NCI-H2107 (cell line): ENCODE measurements at places on chromosomes 7 and 10.

- no peak for DNase-seq
Measured at GRCh38 chr7:105269397-105269796, 119.3 kb downstream of the SRPK2 start.

DNA sequence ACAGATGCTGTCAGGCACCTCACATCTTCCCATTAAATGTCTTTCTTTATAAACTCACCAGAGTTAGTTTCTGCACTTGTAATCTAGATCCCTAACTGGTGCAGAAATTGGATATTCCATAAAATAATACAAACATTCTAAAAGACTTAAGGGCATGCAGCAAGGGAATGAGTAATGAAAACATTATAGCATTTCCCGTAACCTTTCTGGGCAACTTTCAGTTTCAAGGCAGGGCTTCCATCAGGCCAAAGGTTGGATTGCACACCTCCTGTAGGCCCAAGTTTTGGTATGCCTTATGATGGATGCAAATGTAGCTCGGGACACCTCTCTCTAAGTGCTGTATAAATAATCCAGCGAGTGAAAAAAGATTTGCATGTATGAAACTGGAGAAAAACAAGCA, 129.9 kb upstream of the LYZL2 start:
- DNase-seq, result no peak

GRCh38 chr10:20891338-20891714, 5.8 kb downstream of the NEBL start:
- no peak for DNase-seq

GRCh38 chr10:16853201-16853600, 36.0 kb upstream of the RSU1 start:
- DNase-seq, result no peak

GRCh38 chr7:461117-461452, 58.6 kb downstream of the PDGFA start:
- DNase-seq, result no peak

DNA sequence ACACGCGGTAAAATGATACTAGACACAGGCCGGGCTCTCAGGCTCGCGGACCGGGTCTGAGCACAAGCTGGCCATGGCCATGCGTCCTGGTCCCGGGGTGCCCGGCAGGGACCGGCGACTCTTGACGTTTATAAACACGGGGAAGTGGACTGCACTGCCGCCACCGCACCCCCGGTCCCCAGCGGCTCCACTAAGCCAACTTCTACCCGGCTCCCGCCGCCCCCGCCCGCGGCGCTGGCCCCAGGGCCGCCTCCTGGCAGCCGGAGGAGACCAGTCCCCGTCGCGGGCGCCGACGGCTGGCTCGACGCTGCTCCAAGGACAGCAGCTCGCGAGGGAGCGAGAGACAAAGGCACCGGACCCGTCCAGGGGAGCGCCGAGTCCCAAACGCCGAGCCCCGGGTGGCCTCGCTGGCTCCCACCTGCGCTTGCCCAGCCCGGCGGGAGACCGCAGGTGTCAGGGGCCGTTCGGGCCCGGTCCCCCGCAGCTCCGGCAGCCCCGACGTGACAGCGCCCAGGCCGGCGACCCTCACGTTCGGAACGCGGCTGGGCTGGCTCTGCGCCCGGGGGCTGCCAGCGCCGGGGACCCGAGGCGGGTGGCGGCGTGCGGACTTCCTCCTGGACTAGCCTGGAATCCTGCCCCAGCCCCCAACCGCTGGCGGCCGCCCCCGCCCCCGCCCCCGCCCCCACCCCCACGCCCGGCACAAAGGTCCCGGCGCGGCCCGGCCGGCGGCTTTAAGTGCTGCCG, 517 bp downstream of the ITGB1 start:
- no peak for DNase-seq

GRCh38 chr10:7111561-7111960, 299.3 kb downstream of the SFMBT2 start:
- no peak for DNase-seq
